CD8-positive, alpha-beta T cell (primary cell): ENCODE measurements at places on chromosomes 5 and 9. TPM values are rescaled to one million over a fixed set of nuclear protein-coding genes. Genes with fewer than 3 reads are reported as not detected.

DNA sequence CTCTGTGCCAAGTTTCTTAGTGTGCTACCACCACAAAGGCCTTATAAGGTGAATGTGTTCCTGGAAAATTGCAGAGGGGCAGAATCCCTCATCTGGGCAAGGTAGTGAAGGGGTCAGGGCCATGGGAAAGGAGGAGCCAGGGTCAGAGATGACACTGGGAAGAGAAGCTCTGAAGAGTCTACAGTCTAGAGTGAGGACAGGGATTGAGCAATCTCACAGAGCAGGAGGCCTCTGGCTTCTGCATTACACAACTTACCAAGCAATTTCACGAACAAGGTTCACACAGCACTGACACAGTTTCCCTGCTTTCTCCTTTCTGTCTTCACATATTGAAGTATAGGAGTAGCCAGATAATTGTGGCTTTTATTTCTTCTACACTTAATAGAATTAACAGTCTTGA lies 24.5 kb upstream of the IDNK start:
- DNase-seq, result no peak

GRCh38 chr9:105972466-105973204 lies 278.3 kb downstream of the TMEM38B start:
- no peak for DNase-seq

- DNase-seq, result no peak
Observed at GRCh38 chr5:111667128-111667736, 89.8 kb downstream of the NREP start.

DNA sequence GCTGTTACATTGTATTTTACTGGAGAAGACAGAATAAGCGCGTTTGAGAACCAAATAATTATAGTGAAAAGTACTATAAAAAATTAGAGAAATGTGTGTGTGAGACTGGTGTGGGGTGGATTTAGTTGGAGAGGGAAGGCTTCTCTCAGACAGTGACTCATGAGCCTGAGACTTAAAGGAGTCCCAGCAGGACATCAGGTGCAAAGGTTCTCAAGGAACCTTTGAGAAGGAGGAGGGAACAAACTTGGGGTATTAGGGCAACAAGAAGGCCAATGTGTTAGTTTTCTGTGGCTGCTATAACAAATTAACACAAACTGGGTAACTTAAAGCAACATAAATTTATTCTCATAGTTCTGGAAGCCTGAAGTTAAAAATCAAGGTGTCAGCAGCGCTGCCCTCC lies 4.9 kb downstream of the DDX4 start:
- DNase-seq, result no peak

DNA sequence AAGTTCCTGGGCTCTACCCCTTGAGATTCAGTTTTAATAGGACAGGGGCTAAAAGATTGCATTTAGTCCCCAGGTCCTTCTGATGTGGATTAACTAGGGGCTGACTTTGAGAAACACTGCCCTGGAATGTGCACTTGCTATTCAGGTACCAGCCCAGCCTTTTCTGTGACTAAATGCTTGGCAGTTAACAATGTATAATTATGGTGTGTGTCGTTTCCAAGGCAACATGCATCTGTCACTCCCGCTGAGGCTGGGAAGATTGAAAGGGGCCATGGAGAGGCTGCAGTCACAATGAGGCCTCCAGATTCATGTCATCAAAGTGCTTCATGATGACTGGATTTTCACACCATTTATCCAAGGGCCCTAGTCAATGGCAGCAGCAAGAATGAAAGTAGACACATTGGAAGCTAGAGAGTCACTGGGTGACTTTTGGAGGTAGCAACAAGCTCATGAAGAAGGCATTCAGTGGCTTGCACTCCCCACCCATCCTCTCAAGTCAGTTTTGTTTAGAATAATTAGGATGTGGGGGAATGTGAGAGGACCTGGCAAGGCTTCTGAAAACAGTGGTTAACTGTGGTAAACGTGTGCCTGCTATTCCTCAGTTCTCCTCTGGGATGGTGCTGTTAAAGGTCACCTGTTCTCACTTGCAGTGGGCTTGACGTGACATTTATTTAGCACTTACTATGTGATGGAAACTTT lies 28.3 kb downstream of the RAI14 start:
- DNase-seq, result no peak

DNA sequence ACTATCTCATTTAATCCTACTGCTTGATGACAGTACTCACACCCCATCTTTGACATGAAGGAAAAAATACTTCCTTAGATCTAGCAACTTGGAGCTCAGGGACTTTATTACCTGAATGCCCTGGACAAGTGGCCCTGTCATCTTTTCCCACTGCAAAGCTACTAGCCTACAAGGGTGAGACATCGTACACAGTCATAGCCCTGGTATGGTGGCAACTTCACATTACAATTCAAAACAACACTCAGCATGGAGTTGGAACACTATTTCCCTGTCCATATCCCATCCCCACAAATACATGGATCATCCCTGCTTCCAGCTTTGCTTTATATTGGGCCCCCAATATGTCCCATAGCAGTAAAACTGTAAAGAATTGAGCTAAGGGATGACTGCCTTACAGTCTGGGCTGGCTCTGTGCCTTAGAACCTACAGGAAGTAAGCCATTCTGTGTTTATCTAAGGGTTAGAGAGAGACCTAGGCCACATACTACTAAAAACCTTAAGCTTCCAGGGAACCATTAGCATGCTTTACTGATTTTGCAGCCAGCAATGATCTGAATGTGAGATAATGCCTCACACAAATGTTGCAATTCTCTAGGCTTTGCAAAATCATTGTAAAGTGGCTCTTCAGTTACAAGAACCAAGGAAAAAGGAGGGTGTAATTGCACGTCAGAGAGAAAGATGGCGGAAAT lies 55.9 kb downstream of the OTULIN start:
- no peak for DNase-seq

- no peak for DNase-seq
Observed at GRCh38 chr5:64794053-64794770, 25.5 kb downstream of the CWC27 start.

DNA sequence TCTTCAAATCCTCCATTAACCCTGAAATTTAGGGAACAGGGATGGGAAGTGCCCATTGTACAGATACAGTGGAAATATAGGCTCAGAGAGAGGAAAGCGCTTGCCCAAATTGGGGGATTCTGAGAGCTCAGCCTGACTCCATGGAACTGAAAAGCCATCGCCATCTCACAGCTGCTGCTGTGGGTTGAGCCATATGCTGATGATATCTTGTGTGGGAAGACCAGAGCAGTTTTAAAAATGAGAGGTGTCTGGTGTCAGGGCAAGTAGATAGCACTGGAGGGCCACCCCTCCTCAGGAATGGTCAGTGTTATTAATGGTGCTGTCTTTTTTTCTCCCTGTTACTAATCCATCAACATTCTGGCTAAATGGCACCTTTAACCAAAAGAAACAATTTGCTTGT lies 50.9 kb upstream of the C5orf58 start:
- DNase-seq, result no peak

DNA sequence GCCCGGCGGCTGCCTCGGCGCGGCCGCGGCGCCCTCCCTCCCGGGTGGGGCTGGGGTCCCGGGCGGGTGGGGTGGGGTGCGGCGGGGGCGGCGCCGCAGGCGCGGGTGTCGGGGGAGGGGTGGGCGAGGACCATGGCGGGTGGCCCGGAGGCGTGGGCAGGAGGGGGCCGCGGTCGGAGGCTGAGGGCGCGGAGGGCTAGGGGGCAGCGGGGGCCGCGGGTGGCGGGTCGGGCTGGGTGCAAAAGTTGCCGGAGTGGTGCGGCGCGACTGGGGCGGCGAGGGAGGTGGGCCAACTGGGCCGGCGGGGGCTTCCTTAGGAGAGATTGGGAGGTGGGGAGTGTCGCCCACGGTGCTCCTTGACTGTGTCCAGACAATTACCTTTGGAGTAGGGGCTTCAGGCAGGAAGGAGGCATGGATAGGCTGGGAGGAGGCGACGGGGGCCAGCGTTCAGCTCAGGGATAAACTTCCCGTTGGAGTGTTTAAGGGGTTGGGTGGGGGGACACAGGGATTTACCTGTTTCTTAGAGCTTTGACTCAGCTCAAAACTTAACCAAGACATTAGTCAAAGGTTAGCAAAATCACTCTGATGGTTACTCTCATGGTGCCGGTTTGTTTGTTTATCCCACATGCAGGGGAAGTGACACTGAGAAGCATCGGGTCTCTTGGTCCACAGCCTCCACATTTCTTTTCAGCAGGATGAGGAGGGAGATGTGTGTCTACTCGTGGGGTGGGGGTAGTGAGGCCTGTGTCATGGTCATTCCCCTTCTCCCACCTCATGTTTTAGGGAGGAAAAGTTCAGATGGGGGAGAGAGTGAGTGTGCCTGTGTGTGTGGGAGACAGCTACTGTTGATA lies 859 bp downstream of the CSNK1G3 start:
- DNase-seq, result peak; percentile 62

DNA sequence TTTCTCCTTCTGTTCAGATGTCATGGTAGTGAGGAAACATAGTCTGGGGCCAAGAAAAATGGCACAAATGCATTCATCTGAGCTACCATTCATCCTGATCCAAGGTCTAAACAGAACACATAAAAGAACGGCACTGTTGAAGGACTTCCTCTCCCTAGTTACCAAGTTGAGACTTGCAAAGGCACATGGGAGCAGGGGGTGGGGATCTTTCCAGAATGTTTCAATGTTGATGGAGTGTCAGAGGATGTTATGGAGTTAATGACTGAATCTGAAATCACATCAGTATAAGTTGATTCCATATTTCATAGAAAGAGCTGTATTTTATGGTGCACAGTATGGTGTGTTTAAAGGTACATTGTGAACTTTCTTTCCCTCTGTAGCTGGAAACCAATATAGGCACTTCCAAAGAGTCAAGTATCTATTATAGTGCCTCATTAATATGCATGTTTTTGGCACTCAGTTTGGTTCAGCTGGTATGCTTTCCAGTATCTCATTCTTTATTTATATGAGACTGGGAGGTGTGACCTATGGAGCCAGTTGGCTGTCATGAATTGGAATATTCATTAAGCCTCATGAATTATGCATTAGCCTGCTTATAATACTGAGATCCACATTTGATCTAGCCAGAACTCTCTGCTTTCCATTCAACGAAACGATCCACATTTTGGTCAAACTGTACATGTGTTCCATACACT lies 603.0 kb downstream of the NR2F1-AS1 start:
- DNase-seq, result no peak

PLPPR1 gene
- not detected for total RNA-seq

- DNase-seq, result no peak
Observed at GRCh38 chr9:131333771-131334628, 44.5 kb downstream of the PLPP7 start.

DNA sequence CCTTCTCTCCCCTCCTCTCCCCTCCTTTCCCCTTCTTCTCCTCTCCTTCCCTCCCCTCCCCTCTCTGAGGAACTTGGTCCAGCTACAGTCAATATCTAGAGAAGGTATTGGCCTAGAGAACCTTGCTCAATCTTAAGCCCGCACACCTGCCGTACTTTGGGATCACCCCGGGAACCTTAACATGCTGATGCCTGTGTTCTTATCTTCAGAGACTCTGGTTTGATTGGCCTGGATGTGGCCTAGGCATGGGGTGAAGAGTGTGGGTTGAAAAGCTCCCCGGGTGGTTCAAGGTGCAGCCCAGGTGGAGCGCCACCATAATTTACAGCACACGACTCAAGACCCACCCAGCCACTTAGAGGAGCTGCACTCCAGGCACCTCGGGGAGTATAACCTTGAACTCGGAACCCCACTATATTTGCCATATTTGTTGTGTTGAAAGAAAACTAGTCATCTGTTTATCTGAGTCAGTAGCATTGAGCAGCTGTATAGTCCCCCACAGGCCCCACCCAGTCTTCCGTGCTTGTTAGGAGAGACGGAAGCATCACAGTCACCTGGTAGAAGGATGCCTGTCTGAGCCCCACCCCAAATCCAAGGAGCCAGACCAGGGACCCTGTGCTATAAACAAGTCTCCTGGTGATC lies 14.4 kb upstream of the PHF19 start:
- DNase-seq, result peak; percentile 57

PLEKHG4B gene
- not detected for total RNA-seq

NXNL2 gene
- total RNA-seq, result not detected

LRRC19 gene
- total RNA-seq, result not detected

GRCh38 chr9:101421653-101422065 lies 13.9 kb downstream of the ALDOB start:
- DNase-seq, result no peak

DNA sequence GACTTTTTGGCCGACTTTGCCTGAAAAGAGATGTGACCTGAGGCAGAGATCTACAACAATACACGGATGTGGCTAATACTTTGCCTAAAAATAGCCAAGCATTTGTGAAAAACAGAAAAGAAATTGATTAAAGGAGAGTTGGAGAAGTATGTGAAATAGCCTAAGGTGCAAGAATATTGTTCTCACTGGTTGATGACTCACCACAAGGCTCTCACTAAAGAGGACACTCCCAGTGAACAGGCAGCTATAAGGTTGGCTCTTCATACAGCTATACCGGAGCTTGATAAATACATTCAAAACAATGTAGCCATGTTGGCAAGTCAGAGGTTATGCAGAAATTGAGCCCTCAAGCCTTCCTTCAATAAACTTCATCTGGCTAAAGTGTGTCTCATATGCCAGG lies 317.2 kb upstream of the GRAMD2B start:
- no peak for DNase-seq

DNA sequence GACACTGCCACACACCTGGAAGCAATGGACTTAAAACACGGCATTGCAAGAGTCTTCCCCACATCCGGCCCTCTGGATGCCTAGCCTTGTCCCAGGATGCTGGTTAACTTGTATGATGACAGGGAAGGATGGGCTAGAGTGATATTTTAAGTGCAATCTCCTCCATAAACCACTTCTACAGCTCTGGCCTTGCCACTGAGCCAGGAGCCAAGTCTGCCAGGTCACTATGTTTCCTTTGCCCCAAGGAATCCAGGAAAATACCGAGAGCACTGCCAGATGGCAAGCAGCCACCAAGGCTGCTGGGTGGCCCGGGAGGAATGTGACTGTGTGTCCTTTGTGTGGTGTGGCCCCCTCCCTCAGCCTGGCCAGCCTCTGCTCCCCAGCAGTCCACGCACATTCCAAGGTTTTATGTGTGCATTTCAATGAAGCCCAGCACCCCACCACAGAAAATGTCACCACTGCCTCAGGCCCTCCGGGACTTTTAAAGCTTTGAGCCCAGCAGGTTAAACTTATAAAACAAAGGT lies 106.0 kb downstream of the FRMD3 start:
- DNase-seq, result no peak

- no peak for DNase-seq
Observed at GRCh38 chr9:90547896-90548295, 94.7 kb downstream of the DIRAS2 start.

DNA sequence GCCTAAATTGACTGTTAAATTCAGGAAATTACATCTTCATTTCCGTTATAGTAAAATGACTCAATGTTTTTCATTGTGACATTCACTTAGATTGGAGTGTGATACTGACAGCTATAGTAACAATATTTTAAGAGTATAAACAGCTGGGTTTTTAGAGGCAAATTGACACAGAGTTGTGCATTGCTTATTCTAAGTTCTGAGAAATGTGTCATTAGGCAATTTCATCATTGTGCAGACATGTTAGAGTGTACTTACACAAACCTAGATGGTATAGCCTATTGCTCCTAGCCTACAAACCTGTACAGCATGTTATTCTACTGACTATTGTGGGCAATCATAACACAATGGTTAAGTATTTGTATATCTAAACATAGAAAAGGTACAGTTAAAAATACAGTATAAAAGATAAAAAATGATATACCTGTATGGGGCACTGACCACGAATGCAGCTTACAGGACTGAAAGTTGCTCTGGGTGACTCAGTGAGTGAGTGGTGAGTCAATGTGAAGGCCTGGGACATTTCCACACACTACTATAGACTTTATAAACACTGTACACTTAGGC lies 132.7 kb downstream of the PDE4D start:
- DNase-seq, result no peak

LVRN gene
- not detected for total RNA-seq
